ENCODE measurements at places on chromosomes 6 and 20. TPM values are rescaled to one million over a fixed set of nuclear protein-coding genes. Genes with fewer than 3 reads are reported as not detected.

The CST2 gene
- not detected for total RNA-seq

GRCh38 chr20:609371-609964, 641 bp downstream of the TCF15 start:
- DNase-seq, result no peak

DNA sequence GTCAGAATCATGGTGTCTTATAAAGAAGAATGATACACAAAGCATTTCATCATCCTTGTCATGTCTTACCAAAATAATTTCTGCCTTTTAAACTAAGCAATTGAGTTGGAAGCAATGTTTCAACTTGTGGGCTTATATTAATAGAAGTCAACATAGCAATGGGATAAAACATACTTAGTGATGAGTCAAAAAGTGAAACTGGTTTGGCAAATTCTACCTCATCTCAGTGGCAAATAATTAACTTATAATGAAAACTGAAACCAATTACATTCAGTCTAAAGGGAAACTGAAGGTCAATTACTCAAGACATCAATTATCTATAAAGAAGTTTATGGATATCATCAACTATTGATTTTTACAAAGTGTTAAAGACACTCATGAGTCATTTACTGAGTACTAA, 463.8 kb downstream of the BMP2 start:
- DNase-seq, result no peak

GRCh38 chr6:108710030-108710429, 138.2 kb upstream of the ARMC2 start:
- DNase-seq, result peak; percentile 31

The NUP153 gene
- total RNA-seq, result 22.1 TPM

The ACSS1 gene
- 26.2 TPM for total RNA-seq

The FERMT1 gene
- 2.6 TPM for total RNA-seq

- peak; percentile 96 for DNase-seq
Observed at GRCh38 chr6:136051140-136051775, 198.9 kb downstream of the MTFR2 start.

The SCGN gene
- not detected for total RNA-seq

The TPD52L1 gene
- total RNA-seq, result 155 TPM

DNA sequence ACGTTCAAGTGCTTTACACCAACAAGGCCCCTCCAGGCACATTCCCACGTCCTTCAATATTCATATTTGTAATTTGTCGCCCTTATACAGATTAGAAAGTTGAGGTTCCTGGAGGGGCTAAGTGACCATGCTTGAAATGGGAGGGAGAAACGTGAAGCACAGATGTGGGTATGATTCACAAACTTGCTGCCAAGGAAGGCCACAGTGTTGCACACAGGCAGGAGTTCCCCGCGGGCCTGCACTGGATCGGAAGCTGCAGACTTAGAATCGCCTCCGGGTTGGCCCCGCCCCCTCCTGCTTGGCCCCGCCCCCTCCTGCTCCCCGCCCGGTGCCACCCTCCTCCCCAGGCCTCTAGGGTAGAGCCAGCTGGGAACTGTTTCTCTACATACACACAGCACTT, 58.2 kb upstream of the QKI start:
- peak; percentile 35 for DNase-seq

DNA sequence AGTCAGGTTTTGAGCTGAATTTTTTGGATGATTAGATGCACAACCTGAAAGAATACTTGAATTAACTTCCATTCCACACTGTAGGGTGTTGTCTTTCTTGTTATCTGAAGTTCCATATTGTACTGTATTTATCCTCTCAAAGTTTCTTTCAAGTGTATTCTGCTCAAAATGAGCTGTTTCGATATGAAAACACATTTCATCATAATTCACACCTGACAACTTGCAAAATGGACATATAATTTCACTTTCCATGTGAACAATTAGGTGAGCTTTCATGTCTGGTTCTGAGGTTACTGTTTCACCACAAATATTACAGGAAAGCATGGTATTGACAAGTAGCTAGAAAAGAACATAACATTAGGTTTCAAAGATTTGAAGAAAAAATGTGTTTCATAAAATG, 1.7 kb downstream of the ZUP1 start:
- DNase-seq, result no peak

DNA sequence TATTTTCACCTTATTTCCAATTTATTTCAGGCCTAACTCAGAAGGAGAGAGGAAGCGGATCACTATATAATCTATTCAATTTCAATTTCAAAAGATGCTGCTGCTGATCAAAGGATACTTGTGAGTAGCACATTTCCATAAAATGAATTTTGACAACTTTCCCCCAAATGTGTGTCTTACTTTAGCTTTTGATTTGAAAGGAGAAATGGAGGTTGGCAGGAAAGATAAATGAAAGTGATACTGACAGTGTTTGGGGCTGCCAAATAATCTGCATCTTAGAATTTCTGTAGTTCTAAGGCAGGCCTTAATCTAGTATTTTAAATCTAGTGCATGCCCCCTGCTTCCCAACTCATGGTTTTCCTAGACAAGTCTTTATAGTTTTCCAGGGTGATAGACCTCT, 535.4 kb downstream of the DOK5 start:
- no peak for DNase-seq

The MUC22 gene
- 6.5 TPM for total RNA-seq

The PRSS35 gene
- 34.7 TPM for total RNA-seq

GRCh38 chr6:13457577-13457976, 29.8 kb downstream of the GFOD1 start:
- no peak for DNase-seq

Measured in umbilical cord (tissue), 2 donors.